Body of pancreas (tissue), 4 donors: ENCODE measurements at places on chromosomes 3 and 15. TPM values are rescaled to one million over a fixed set of nuclear protein-coding genes. Genes with fewer than 3 reads are reported as not detected.
A peak's percentile ranks its signal among the peaks of the same experiment; 100 is the strongest.

The GHSR gene
- not detected for total RNA-seq

The GOLGA8J gene
- total RNA-seq: not detected

The GPR149 gene
- not detected for total RNA-seq

The RHOA gene
- total RNA-seq: 252 TPM

The ILDR1 gene
- total RNA-seq: 2.9 TPM

The ASB14 gene
- total RNA-seq: not detected

The IL17RB gene
- 17.6 TPM for total RNA-seq

The EFCC1 gene
- total RNA-seq: 4.0 TPM

The CCRL2 gene
- not detected for total RNA-seq

The CCR1 gene
- 3.0 TPM for total RNA-seq

DNA sequence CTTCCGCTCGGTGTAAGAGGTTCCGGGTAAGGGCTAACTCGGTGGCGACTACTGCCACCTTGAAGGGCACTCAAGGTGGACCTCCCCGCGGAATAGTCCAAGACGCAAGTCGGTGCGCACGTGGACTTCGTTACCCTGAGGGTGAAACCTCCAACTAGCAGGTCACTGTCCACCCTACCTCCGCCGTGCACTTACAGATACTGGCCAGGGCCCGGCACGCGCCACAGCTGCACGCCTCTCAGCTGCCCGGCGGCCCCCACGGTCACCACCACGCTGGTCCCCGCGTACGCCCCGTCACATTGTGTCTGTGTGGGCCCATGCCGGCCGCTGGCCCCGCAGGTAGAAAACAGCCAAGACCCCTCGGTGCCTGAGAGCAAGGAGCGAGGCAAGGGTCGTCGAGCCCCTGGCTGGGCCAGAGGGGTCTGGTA, 1.1 kb downstream of the LTK start:
- no peak for DNase-seq

- no peak for DNase-seq
Measured at GRCh38 chr3:129616713-129617112, 10.2 kb upstream of the PLXND1 start.

- DNase-seq: peak; percentile 98
Measured at GRCh38 chr15:72375846-72376581, at the start of gene HEXA. Gene HEXA (minus strand): TSS chr15:72376014. CDS start chr15:72375972, 42 bp downstream.

DNA sequence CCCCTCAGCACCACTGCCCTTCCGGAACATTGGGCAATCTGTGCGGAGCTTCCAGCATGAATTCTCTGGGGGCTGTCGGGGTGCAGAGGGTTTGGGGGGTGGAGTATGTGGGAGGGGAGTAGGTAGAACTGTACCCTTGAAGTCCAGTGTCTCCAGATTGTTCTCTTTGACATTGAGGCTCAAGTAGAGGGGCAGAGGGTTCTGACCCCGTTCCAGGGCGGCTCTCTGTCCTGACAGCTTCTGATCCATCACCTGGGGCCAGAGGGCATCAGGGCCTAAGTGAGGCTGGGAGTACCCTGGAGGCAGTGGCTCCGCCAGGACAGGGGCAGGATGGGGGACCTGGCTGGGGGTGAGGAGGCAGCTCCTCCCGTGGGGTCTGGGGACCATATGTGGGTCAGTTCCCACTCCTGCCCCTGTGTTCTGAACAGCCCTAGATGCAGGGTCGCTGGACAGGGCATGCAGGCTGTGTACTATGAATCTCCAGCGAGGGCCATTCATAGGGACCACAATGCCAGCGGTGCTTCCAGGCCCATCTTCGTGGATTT, 22.1 kb downstream of the PLA2G4D start:
- DNase-seq: no peak

DNA sequence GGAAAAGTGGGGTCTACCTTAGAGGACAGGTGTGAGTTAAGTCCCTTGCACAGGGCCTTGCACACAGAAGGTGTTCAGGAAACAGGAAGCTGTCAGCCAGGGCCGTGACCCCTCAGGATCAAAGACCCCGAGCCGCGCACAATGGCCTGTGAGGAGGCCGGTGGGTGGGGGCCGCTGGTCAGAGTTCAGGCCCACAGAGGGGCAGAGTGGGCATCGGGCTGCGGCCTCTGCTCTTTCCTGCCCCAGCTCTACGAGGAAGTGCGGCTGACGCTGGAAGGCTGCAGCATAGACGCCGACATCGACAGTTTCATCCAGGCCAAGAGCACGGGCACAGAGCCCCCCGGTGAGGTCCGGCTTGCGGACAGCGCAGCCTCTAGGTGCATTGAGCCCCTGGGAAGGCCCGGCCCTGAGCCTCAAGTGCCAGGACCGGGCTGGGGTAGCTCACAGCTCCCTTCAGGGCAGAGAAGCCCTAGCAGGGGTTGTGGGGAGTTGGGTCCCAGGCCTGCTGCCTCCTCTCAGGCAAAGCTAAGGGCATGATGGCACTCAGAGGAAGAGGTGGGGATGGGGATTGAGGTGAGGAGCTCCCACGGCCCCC, 37.2 kb downstream of the PSTPIP1 start:
- peak; percentile 1 for DNase-seq

- DNase-seq: peak; percentile 95
Measured at GRCh38 chr15:42736793-42737528, at the start of gene CDAN1. Gene CDAN1 (minus strand): TSS chr15:42737128. CDS start chr15:42737102, 26 bp downstream.

DNA sequence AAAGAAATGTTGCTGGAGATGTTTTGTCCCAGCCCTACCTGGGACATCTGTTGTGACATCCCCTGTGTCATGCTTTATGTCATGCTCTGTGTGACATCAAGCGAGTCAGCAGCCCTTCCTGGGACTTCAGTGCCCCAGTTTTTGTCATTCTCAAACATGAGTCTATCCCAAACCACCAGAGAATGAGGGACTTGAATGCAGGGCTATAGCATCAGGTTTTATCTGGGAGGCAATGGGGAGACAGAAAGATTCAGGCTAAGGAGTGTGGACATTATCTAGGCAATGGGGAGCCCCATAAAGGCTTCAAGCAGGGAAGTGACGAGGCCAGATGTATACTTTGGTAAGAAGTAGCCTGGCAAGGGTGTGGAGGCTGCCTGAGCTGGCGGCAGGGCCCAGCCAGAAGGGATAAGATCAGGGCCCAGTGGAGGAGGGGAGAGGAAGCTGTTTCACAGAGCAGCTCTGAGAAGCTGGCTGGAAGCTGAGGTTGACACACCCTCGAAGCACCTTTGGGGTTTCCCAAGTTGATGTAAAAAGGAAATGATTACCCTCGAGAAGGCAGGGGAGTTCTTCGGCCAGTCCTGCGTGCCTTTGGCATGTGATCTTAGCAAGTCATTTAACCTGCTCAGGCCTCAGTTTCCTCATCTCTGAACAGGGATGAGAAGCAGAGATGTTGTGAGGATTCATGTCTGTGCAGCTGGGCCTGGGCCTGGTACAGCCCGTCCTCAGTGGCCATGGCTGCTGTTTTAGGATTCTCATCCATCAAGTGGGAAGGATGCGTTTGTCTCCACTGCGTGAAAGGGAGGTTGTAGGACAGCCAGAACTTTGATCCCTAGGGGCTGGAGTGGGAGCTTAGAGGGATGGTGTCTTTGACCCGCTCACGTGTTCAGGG, 34.3 kb downstream of the IRAK2 start:
- peak; percentile 41 for DNase-seq

DNA sequence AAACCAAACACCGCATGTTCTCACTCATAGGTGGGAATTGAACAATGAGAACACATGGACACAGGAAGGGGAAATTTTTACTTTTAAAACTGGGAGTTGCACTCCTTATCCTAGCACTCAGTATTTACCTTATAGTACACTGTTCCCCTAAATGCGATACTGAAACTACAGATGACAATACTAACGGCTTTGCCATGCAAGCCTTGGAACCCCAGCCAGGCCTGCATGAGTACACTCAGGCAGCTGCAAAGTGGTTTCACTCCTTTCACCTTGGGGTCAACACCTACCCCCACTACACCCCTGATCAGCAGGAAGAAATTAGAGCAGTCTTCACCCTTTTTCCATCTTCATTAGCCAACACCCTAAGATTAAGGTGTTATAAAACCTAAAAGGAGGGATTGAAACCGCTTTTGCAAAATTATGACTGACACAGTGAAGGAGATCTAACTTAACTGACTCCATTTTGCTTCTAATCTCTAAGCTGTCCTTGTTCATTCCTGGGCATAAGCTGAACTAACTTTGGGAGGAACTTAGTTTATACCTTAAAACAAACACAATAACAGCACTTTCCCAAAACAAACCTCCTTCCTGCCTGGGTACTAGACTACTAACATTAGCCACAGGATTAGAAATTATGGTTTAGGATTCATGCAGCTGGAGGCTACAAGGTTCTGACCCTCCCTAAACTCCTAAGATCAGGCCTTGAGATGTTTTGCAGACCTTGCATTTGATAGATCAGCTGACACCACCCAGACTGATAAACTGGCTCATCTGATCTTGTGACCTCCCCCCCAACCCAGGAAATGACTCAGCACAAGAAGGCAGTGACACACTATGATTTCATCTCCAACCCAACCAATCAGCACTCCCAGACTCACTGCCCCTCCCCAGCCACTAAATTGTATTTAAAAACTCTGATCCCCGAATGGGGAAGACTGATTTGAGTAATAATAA, 452.1 kb upstream of the PPP2R3A start:
- DNase-seq: no peak

DNA sequence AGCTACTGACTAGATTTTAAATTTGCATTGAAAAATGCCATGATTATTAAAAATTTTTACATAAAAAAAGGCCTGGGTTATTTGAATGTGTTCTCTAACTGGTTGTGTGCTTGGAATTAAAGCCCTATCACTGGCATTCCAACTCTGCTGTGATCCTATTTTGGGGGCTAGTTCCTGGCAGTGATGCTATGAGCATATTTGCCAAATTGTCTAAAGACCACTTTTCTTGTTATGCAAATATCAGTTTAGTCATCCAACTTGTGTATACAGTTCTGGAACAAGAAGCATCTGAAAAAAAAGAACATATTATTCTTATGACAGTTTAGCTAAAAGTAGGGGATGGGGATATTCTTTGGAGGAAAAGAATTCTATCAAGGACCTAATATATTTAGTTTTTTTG, 243.4 kb upstream of the ZNF717 start:
- DNase-seq: no peak

- DNase-seq: no peak
Measured at GRCh38 chr3:169809230-169809795, 3.4 kb upstream of the LRRIQ4 start.
